ENCODE measurements at places on chromosomes 1 and 21.

- no peak overlapping the region for H3K4me3 ChIP-seq
- no peaks in the 10 kb centered on the region for H3K27me3 ChIP-seq
- H3K4me1 ChIP-seq: no peaks in the 10 kb centered on the region
- no peaks in the 10 kb centered on the region for H3K36me3 ChIP-seq
These were observed 36.0 kb upstream of the IRF2BP2 start for GRCh38 chr1:234645964-234646363.

- no peaks in the 10 kb centered on the region for H3K27me3 ChIP-seq
- H3K4me1 ChIP-seq: no peaks in the 10 kb centered on the region
- H3K36me3 ChIP-seq: no peaks in the 10 kb centered on the region
- DNase-seq: no peak
- no peak overlapping the region for H3K4me3 ChIP-seq
- H3K27ac ChIP-seq: no peak overlapping the region
These were observed 13.9 kb upstream of the KIF14 start for GRCh38 chr1:200634261-200635122.

- no peak overlapping the region for H3K27ac ChIP-seq
- H3K27me3 ChIP-seq: no peaks in the 10 kb centered on the region
- H3K4me3 ChIP-seq: no peak overlapping the region
- no peak for DNase-seq
- H3K4me1 ChIP-seq: no peaks in the 10 kb centered on the region
- H3K36me3 ChIP-seq: no peaks in the 10 kb centered on the region
These were observed 35.2 kb downstream of the TEX35 start for GRCh38 chr1:178548108-178548507.

GRCh38 chr1:217333939-217334338 lies 297.0 kb downstream of the GPATCH2 start:
- H3K4me3 ChIP-seq: no peak overlapping the region
- no peaks in the 10 kb centered on the region for H3K4me1 ChIP-seq
- no peaks in the 10 kb centered on the region for H3K36me3 ChIP-seq
- peak; percentile 58 for DNase-seq
- H3K27me3 ChIP-seq: no peaks in the 10 kb centered on the region

- peaks cover 15% of the 10 kb centered on the region for H3K4me1 ChIP-seq
- DNase-seq: peak; percentile 71
- no peak overlapping the region for H3K4me3 ChIP-seq
- no peaks in the 10 kb centered on the region for H3K36me3 ChIP-seq
- no peaks in the 10 kb centered on the region for H3K27me3 ChIP-seq
These were observed 45.3 kb upstream of the CTBS start for GRCh38 chr1:84619383-84620102.

GRCh38 chr1:66274634-66275033 lies 259.3 kb upstream of the SGIP1 start:
- no peak overlapping the region for H3K27ac ChIP-seq
- H3K4me3 ChIP-seq: no peak overlapping the region
- no peaks in the 10 kb centered on the region for H3K27me3 ChIP-seq
- no peak for DNase-seq
- H3K36me3 ChIP-seq: no peaks in the 10 kb centered on the region

GRCh38 chr1:81654147-81654546 lies 146.6 kb upstream of the ADGRL2 start:
- no peak overlapping the region for H3K4me3 ChIP-seq
- no peak for DNase-seq
- H3K4me1 ChIP-seq: no peaks in the 10 kb centered on the region
- H3K36me3 ChIP-seq: no peaks in the 10 kb centered on the region
- H3K27me3 ChIP-seq: no peaks in the 10 kb centered on the region

- H3K27me3 ChIP-seq: no peaks in the 10 kb centered on the region
- H3K36me3 ChIP-seq: no peaks in the 10 kb centered on the region
- DNase-seq: no peak
- H3K4me3 ChIP-seq: no peak overlapping the region
These were observed 16.1 kb upstream of the RCAN3 start for GRCh38 chr1:24486331-24487065.

- H3K27ac ChIP-seq: no peak overlapping the region
- H3K27me3 ChIP-seq: peaks cover 4% of the 10 kb centered on the region
- no peak for DNase-seq
- H3K36me3 ChIP-seq: no peaks in the 10 kb centered on the region
- H3K4me1 ChIP-seq: no peaks in the 10 kb centered on the region
These were observed 77.8 kb upstream of the CD55 start for GRCh38 chr1:207243442-207244408.

- DNase-seq: no peak
- peaks cover 13% of the 10 kb centered on the region for H3K36me3 ChIP-seq
- no peaks in the 10 kb centered on the region for H3K27me3 ChIP-seq
- no peak overlapping the region for H3K4me3 ChIP-seq
These were observed 55.2 kb downstream of the PUM1 start for GRCh38 chr1:31010086-31010989.

GRCh38 chr1:217712925-217713597 lies 81.9 kb downstream of the SPATA17 start:
- H3K36me3 ChIP-seq: no peaks in the 10 kb centered on the region
- no peaks in the 10 kb centered on the region for H3K27me3 ChIP-seq
- no peaks in the 10 kb centered on the region for H3K4me1 ChIP-seq
- H3K27ac ChIP-seq: no peak overlapping the region
- DNase-seq: no peak

DNA sequence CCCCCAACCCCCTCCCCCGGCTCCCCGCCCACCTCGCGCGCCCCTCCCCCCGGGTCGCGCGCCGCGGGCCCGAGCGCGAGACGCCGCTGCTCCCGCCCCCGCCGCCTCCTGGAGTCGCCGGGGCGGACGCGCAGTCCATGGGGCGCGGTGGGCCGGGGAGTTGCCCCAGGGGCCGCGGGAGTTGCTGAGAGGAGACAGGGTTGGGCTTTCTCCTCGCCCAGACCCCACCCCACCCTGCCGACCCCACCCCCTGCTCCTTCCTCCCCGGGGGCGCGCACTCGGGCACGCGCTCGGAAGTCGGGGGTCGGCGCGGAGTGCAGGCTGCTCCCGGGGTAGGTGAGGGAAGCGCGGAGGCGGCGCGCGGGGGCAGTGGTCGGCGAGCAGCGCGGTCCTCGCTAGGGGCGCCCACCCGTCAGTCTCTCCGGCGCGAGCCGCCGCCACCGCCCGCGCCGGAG lies at the start of gene LAMC1:
LAMC1 (plus strand) TSS at position 275 of the 455 bp plus-strand sequence. CDS start 297 bp downstream, outside the sequence.
- H3K4me3 ChIP-seq: peak within 1 kb of the TSS; percentile 73
- peaks cover 46% of the 10 kb centered on the region for H3K4me1 ChIP-seq
- peak within 1 kb of the TSS; percentile 95 for H3K27ac ChIP-seq
- DNase-seq: peak; percentile 90

DNA sequence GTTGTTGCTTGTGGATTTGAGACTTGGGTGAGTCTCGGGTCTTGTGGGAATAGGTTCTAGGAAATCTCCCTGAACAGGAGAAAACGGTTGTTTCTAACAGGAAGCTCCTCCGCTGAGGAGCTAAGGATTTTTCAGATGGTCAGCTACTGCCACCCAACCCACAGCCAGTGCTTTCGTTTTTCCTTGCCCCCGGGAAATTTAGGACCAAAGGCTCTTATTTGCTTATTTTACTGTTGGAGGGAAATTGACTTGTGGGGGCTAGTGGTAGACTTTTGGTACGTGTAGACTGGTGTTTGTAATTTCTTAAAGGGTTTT lies 792 bp downstream of the SNX7 start:
- H3K36me3 ChIP-seq: no peaks in the 10 kb centered on the region
- peaks cover 4% of the 10 kb centered on the region for H3K4me1 ChIP-seq
- H3K4me3 ChIP-seq: peak overlapping the region; percentile 54

DNA sequence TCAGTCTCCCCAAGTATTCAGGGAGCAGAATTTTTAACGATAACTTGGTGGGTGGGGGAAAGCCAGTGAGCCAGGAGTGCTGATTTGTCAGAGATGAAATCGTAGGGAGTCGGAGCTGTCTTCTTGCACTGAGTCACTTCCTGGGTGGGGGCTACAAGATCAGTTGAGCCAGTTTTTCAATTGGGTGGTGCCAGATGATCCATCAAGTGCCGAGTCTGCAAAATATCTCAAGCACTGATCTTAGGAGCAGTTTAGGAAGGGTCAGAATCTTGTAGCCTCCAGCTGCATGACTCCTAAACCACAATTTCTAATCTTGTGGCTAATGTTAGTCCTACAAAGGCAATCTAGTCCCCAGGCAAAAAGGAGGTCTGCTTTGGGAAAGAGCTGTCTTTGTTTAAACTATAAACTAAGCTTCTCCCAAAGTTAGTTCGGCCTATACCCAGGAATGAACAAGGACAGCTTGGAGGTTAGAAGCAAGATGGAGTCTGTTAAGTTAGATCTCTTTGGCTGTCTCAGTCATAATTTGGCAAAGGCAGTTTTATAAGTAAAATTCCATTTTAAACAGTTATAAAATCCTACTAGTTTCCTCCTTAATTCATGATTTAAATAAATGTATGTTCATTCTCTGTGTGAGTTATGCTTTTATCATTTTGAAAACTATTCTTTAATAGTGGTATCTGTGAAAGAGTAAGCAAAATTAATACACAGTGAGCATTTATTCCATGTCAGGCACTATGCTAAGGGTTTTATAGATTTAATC lies 51.7 kb downstream of the SLC16A1 start:
- peak overlapping the region; percentile 15 for H3K27ac ChIP-seq
- H3K4me1 ChIP-seq: peaks cover 13% of the 10 kb centered on the region
- peaks cover 6% of the 10 kb centered on the region for H3K36me3 ChIP-seq
- peak; percentile 71 for DNase-seq
- no peak overlapping the region for H3K4me3 ChIP-seq

GRCh38 chr1:151542710-151543129 lies 2.6 kb downstream of the TUFT1 start:
- peaks cover 30% of the 10 kb centered on the region for H3K4me1 ChIP-seq
- H3K27ac ChIP-seq: no peak overlapping the region
- no peaks in the 10 kb centered on the region for H3K36me3 ChIP-seq
- DNase-seq: peak; percentile 64
- H3K27me3 ChIP-seq: no peaks in the 10 kb centered on the region

DNA sequence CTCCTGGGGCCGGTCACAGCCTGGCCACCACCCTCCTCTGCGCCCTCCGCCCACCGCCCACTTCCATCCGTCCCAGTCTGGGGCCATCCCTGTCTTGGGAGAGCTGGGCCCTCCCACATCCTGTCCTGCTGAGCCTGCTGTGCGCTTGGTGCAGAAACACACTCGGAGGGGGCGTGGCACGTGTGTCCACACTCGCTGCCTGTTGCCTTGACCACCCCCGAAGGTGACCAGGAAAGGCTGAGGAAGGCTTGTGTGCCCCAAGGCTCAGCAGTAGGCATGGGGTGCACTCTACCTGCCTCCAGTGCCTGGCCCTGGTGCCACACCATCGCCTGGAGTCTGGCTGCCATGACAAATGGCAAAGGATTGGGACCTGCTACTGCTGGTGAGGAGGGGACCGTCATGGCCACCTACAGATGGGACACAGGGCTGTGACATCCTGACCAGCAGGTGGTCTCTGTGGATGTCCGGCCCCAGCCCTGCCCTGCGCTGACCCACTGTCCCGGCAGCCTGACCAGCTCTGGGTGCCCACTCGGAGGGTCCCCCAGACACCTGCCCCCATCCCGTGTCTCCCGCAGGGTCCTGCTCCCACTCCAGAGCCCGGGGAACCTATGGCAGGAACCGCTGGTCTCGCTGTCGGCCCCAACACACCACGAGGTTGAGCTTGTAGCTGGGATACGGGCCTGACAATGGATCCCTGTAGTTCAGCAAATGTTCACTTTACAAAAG lies 23.2 kb upstream of the PTTG1IP start:
- peaks cover 17% of the 10 kb centered on the region for H3K4me1 ChIP-seq
- DNase-seq: no peak
- H3K27ac ChIP-seq: peak overlapping the region; percentile 48
- no peaks in the 10 kb centered on the region for H3K27me3 ChIP-seq

DNA sequence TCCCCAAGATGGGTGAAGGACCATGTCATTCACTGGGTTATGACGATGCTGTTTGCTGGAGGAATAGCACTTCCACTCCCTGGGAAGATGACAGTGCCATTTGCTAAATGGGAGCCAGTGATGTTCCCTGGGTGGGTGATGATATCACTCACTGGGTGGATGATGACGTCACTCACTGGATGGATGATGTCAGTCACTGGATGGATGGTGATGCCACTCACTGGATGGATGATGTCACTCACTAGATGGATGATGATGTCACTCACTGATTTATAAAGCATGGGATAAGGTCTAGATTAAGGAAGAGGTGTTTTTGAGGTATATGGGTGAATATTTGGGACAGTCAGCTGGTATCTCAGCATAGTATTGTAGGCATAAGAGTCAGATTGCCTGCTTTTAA lies 457.2 kb downstream of the AJAP1 start:
- H3K36me3 ChIP-seq: no peaks in the 10 kb centered on the region
- no peak for DNase-seq
- no peaks in the 10 kb centered on the region for H3K27me3 ChIP-seq
- no peak overlapping the region for H3K27ac ChIP-seq
- H3K4me1 ChIP-seq: no peaks in the 10 kb centered on the region

DNA sequence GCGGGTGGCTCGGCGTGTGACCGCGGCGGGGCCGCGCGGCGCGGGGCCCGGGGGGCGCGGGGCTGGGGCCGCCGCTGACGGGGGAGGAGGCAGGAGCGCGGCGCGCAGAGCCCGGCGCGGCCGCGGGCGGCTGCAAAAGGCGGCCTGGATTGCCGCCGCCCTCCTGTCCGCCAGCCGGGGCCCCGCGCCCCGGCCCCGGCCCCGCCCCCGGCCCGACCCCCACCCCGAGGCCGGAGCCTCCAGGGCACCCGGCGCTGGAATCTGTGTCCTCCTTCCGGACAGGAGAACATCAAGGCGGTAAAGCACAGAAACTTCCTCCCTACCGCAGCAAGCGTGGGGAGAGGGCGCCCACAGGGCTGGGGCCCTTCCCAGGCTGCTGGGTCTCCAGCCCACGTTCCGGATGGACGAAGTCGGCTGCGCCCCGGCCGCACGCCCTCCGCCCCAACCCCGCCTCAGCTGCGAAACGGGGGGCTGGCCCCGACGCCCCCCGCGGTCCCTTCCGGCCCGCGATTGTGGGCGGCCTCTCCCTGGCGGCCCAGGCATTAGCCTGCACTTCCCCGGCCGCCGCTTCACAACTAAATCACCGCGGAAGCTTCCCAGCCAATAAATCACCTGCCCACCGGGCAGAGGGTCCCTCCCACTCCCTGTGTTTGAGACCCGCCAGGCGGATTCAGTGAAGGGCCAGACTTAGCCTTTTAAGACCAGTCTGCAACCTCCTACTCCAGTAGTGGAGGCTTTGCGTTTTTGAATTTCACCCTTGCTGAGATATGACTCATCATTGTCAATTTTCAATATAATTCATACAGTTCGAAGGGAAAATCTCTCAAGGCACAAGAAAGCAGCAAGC lies 106.0 kb downstream of the SLC45A1 start:
- H3K27ac ChIP-seq: peak overlapping the region; percentile 87
- H3K27me3 ChIP-seq: no peaks in the 10 kb centered on the region
- peaks cover 43% of the 10 kb centered on the region for H3K4me1 ChIP-seq
- peak; percentile 85 for DNase-seq
- H3K4me3 ChIP-seq: peak overlapping the region; percentile 79

GRCh38 chr1:117116784-117117130 lies 4.8 kb downstream of the TRIM45 start:
- no peak overlapping the region for H3K27ac ChIP-seq
- H3K36me3 ChIP-seq: no peaks in the 10 kb centered on the region
- H3K4me1 ChIP-seq: no peaks in the 10 kb centered on the region
- no peak for DNase-seq
- H3K27me3 ChIP-seq: no peaks in the 10 kb centered on the region
- H3K4me3 ChIP-seq: no peak overlapping the region

GRCh38 chr21:45308194-45309068 lies 20.7 kb upstream of the POFUT2 start:
- DNase-seq: no peak
- no peak overlapping the region for H3K27ac ChIP-seq
- H3K4me3 ChIP-seq: no peak overlapping the region

GRCh38 chr1:44296086-44296485 lies 59.0 kb downstream of the ERI3 start:
- no peak overlapping the region for H3K4me3 ChIP-seq
- no peaks in the 10 kb centered on the region for H3K27me3 ChIP-seq
- H3K4me1 ChIP-seq: no peaks in the 10 kb centered on the region
- no peak overlapping the region for H3K27ac ChIP-seq
- no peak for DNase-seq

All from A673 (cell line).